Neural crest cell (in vitro differentiated cells): ENCODE measurements at places on chromosomes 2 and 18.

- DNase-seq, result no peak
These were observed 173.9 kb upstream of the RAB12 start for GRCh38 chr18:8435376-8435775.

DNA sequence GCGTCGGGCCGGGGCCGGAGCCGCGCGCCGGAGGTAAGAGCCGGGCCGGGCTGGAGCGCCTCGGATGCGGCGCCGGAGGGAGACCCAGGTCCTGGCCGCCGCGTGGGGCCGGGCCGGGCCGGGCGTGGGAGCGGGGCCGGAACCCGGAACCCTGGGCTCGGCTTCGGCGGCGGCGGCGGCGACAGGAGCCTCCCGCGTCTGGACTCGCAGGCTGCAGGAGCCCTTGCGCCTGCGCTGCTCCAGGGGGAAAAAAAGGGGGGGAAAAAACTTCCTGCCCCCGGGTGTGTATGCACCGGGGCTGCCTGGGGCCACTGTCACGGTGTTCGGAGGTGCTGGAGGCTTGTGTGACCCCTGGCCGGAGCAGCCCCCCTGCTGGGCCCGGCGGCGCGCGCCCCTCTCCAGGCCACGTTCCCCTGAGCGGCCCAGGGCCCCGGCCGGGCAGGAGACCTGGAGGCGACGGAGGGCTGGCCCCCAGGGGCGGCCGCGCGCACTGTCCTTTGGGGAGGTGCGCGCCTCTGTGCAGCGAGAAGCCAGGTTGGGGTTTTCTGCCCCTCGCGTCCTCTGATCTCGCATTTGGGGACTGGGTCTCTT is 864 bp downstream of the KLHL29 start:
- DNase-seq, result no peak

DNA sequence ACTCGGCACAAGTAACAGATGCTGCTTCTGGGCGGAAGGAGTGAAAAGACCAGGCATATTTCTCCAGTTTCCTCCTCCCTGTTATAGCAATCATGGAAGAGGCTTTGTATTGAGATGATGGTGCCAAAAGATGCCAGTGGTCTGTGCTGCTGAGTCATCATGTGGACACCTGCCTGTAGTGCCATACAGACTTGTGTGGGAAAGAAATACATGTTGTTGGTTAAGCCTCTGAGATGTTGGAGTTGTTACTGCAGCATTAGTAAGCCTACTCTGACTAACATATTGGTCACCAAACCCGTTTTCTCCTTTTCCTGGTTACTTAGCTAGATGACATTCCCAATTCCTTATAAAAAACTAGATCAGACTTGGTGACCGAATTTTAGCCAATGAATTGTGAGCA is 356.9 kb downstream of the ZNF521 start:
- DNase-seq, result no peak

- peak; percentile 33 for DNase-seq
These were observed at the start of gene IL1R1 for GRCh38 chr2:102141970-102142828. Gene IL1R1, plus strand, starts transcription at chr2:102142746. Its CDS starts 14,979 bp downstream, at chr2:102157725.

- no peak for DNase-seq
These were observed 38.5 kb downstream of the KCTD18 start for GRCh38 chr2:200471324-200471848.

DNA sequence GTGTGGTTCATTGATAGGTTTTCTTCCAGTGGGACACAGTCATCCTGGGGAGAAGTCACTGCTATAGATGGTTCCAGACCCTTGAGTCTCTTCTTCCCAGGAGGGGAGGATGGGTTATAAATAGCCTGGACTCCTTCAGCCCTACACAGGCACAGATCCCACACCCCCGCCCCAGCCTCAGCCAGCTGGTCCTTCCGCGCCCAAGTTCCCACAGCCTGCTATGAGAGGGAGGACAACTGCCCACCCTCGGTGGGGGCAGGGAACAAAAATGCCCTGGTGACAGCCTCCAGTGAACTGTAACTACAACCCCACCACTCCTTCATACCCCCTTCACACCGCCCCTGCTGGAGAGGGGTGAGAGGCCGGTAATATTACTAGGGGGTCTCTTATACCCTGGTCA is 3.2 kb downstream of the ZBTB7C start:
- no peak for DNase-seq

DNA sequence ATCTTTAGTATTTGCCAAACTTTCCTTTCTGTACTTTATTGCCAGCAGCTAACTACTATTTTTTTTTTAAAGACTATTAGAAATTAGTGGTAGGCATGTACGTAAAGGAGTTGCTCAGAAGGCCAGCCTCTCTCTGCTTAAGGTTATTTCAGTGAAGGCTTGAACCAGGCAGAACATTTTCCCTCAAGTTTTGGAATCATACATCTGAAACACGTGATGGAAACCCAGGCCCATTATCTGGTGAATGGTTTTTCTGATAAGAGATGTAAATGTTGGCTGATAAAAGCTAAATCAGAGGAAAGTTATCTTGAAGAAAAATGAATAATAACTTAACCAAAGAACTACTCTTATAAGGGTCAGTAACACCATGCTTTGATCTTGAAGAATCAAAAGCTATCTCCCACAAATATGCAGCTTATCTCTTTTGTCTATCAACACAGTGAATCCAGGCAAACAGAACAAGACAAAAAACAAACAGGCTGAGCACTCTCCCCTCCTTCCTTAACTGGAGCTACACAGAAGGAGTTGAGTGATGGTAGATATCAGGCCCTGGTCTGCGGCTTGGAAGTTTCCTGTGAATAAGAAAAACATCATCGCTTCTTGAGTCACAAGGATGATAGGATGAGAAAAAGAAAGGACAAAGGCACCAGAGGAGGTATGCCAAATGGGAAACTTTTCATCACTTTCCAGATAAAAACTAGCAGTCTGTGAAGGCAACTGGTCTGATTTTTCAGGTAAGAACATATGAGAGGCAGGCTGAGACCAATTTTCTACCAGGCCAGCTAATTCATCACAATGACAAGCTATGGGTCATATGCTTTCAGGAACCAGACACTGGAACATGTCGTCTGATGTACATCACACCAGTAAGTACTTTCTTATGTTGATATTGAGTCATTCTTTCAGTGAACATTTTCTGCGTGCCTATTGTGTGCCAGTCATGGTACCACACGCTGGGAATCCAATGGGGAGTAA is 88.4 kb upstream of the STK17B start:
- no peak for DNase-seq

- DNase-seq, result no peak
These were observed 75.9 kb downstream of the TXNL1 start for GRCh38 chr18:56562479-56562878.

- no peak for DNase-seq
These were observed 3.3 kb upstream of the OSBPL6 start for GRCh38 chr2:178191004-178191508.

DNA sequence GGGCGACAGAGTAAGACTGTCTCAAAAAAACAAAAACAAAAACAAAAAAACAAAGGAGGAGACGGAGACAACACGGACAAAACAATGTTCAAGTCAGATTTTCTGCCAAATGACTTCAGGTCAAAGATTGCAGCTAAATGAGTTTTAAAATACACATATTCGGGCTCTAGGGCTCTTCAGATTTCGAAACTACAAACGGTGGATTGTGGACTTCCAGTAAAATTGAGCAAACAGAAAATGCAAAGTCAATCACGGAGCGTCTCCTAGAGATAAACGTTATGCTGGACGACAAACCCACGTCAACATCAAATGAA is 558 bp downstream of the MRPS5 start:
- DNase-seq, result no peak

DNA sequence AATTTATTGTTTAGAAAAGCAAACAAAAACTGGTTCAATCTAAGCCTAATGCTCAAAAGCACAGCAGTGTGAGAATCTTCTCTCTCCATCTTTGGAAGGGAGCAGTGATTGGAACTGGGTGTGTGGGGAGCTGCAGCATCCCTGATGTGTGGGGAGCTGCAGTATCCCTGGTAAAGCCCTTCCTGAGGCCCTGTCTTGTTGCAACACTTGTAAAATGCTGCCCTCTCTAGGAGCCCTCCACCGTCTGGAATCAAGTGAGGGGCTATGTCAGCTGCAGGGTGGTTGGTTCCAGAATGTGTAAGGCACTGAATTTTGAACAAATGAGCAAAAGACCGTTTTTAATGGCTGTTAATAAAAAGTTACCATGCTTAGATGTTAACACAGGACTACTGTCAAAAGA is 147.7 kb upstream of the RAB12 start:
- no peak for DNase-seq

DNA sequence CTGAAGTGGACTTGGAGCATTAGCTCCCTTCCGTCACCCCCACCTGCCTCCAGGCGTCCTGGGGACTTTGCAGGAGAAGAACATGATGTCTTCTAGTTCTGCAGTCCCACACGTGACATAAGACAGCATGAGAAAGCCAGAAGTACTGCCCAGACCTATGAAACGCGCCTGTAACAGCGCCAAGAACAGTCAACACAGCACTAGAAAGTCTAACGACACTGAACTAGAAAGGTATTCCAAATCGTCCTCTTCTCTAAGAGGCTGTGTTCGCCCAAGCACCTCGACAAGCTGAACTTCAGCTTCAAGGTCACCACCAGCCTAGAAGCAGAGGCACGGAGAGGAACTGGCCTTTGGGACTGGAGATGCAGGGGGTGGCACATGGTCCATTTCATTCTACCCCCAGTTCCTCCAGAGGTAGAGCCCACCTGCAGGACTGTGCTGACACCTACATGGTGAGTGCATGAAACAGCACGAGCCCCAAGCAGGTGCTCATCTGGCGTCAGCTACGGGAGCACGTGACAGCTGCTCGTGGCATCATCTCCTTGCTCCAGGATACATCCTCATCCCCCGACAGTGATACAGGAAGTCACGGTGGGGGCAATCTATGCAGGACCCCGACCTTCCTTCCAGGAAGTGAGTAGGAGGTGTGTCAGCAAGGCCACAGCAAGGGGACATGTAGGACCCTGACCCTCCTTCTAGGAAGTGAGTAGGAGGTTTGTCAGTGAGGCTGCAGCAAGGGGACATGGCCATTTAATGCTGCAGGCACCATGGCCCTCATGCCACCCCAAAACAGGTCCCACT is 3.7 kb downstream of the HDAC4 start:
- DNase-seq, result no peak

- DNase-seq, result no peak
These were observed 69.5 kb downstream of the ARL4C start for GRCh38 chr2:234427081-234428061.

DNA sequence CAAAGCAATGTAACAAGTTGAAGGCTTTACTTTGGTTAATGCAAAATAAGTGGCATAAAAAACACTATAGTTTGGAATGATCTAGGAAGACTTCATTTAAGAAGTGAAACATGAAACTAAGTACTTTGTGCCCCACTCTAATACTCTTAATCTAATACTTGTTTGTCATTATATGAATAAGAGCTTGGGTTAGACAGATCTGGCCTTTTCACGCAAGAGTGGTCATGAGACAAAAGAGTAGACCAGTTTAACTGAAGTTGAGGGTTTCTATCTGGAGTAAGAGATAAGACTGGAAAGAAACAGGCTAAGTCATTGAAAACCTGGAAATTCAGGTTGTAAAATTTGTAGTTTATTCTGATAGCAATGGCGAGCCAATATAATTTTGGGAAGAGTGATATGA is 2.8 kb downstream of the SLC30A6 start:
- DNase-seq, result no peak
